ENCODE measurements at places on chromosomes 7 and 10.

- DNase-seq, result no peak
Observed at GRCh38 chr7:106357675-106358074, 72.9 kb upstream of the NAMPT start.

DNA sequence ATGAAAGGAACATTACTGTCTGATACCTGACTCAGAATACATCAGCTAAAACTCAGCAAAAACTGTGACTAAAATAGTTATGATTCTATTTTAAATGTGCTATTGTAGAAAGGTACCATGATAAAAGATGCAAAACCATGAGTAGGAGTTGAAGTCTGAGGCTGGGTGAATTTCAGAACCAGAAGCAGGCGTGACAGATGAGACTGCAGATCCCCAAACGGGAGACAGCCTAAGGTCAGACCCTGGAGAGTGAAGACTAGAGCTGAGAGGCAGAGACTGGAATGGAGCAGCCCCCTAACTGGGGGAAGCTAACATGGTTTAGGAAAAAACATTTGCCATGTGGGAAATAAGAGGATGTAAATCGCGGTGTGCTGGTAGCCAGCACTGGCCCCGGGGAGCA, 275.8 kb downstream of the POM121L12 start:
- DNase-seq, result no peak

GRCh38 chr10:112792487-112793201, 157.4 kb upstream of the TCF7L2 start:
- DNase-seq, result no peak

DNA sequence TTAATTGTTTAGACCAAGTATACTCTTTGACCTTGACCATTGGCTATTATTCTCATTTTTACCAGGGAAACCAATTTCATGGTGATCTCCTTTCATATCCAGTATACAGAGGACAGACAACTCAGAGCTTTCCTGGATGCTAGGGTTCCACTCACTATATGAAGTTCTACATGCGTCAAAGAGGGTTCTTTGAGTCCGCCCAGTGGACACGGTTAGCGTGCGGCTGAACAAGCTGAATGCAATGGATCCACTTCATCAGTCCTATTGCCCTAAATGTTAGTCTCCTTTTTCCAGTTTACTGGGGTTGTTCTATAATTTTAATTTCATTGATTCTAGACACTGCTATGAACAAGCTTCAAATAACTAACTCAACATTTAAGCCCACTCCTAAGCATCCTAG, 162.4 kb upstream of the PCLO start:
- DNase-seq, result no peak

- DNase-seq, result no peak
Observed at GRCh38 chr7:150511048-150511447, 3.6 kb upstream of the GIMAP7 start.

DNA sequence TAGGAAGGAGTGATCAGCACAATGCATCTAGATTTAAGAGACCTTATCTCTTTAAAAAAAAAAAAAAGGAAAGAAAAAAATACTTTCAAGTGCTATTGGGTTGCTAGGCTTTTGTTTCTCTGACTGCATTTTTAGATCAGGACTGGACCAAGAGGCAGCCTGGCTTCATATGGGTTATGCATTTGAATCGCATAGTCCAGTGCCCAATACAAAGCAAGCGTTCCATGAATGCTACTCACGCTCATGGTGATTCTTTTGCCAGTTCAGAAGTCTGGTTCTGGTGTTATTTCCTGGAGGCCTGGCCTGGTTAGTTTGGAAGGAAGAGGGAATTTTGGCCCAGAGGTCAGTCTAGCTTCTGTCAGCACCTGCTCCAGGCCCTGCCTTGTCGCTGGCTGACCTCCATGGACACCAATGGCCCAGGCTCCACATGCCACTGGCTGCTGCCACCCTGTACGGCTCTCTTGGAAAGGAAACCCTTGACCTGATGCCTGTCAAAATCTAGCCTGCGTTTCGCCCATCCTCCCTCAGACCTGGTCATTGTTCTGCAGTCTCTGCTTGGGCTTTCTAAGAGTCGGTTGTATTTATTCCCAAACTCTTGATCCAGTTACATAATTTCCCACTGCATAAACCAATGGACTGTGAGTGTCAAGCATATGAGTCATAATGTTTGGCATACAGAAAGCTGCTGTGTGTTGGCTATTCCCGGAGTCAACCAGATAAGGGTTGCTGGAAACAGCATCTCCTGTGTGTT, 74.3 kb upstream of the MKX start:
- no peak for DNase-seq

GRCh38 chr7:102322202-102322715, 34.0 kb downstream of the SPDYE6 start:
- no peak for DNase-seq

DNA sequence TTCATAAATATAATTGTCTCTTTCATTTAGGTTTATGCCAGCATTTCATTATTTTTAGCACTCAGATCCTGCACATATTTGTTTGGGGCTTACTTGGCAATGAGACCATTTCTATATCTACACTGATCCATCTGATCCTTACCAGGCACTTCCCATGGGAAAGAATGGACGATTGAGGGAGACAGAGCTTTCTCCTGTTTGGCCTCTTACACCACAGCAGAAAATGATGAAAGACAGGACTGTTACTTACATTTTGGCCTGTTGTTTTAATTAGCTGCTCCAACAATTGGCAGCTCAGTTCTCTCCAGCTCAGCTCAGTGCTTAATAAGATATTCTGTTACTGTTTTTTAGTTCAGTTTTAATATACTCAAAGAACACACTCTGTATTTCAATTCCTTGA, 77.6 kb upstream of the RSU1 start:
- DNase-seq, result no peak

GRCh38 chr7:82592416-82592815, 148.8 kb upstream of the CACNA2D1 start:
- DNase-seq, result no peak

DNA sequence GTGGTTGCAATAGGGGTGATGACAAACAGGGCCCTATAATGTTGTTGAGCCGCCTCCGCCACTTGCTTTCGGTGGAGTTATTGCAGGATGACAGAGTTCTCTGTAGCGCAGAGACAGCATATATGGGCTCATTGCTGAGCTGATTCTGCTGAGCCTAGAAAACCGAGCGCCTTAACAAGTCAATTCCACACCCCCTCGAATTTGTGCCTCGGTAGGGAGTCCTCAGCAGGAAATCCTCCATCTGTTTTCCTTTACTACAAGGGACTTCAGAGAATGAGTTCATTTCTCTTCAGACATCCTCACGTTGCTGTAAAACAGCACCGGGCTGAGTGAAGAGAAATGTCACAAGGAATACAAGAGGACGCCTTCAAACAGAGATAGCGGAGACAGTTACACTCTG, 90.7 kb upstream of the KIAA1217 start:
- DNase-seq, result no peak

- DNase-seq, result no peak
Observed at GRCh38 chr7:149495785-149496641, 1.6 kb downstream of the ZNF746 start.

GRCh38 chr10:18000601-18001000, 48.9 kb downstream of the SLC39A12 start:
- no peak for DNase-seq

GRCh38 chr7:108109221-108109908, 20.8 kb downstream of the LAMB4 start:
- DNase-seq, result no peak

- no peak for DNase-seq
Observed at GRCh38 chr7:71377469-71377868, 245.5 kb downstream of the GALNT17 start.

GRCh38 chr7:12571691-12572090, 1.2 kb downstream of the SCIN start:
- no peak for DNase-seq

DNA sequence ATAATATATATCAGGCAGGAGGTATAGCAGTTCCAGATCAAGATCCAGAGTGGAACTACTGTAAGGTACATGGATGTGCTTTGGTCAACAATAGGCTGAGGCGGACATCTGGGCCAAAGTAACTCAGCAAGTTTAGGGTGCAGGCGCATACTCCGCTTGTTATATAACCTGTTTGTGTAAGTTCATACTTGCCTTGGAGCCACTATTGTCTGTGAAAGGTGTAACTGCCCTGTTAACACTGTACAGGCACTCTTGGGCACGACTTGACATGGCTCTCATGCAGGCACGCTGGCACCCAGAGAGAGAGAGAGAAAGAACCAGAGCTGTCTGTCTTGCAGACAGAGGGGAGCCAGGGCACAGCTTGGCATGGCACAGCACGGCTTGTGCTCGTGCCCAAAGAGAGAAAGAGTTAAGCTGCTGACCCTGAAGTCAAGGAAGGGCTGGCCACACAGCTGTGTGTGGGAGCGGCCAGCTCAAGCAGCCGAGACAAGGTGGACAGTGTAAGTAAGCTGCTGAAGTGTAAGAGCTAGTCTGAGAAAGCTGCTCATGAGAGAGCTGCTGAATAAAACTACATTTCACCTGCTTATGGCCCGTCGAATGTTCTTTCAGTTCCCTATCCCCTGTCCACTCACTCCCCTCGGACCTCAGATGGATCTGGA, 47.8 kb upstream of the KAT6B start:
- DNase-seq, result no peak

- no peak for DNase-seq
Observed at GRCh38 chr7:2162959-2163358, 69.8 kb downstream of the MAD1L1 start.

GRCh38 chr10:8052341-8052955, 2.0 kb upstream of the GATA3 start:
- no peak for DNase-seq

- DNase-seq, result no peak
Observed at GRCh38 chr7:42932811-42933591, 825 bp downstream of the MRPL32 start.

GRCh38 chr7:138564365-138564764, 104.3 kb downstream of the TRIM24 start:
- no peak for DNase-seq

GRCh38 chr10:97063271-97063982, 122.3 kb downstream of the SLIT1 start:
- DNase-seq, result no peak

- DNase-seq, result no peak
Observed at GRCh38 chr7:157870644-157871290, 534.0 kb downstream of the DNAJB6 start.

DNA sequence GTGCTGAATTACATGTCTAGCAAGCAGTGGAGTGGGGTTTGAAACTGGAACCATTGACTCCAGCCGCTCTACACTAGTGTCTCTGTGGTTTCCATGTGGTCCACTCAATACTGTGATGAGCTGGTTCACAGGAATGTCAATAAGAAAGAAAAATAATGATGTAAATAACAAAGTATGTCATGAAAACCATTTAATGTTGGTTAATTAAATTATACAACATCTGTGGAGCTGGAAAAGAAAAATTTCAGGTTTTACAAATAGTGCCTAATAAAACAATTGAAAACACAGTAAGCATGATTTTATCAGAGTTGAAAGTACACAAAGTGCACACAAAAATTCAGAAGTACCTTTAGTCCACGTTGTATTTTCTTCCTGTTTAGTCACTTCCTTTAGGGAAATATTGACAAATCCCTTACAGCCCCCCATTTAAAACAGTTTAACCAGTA, 28.7 kb upstream of the NAMPT start:
- no peak for DNase-seq

DNA sequence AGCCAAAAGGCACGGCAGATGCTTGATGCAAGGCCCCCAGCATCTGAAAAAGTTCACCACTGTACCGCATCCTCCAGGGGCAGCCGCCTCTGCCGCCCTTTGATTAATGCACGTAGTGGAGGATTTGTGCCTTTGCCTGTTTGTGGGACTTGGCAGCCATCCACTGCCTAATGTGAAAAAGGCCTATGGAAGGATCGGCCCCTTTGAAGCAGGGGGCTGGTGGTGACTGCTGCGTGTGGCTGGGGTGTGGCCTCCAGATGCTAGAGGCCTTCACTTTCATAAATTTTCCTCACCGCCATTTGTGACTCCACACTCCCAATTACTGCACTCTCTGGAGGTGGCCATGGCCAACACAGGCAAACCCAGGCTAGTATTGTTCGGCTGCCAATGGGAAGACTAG, 226.0 kb downstream of the BMPER start:
- DNase-seq, result no peak

DNA sequence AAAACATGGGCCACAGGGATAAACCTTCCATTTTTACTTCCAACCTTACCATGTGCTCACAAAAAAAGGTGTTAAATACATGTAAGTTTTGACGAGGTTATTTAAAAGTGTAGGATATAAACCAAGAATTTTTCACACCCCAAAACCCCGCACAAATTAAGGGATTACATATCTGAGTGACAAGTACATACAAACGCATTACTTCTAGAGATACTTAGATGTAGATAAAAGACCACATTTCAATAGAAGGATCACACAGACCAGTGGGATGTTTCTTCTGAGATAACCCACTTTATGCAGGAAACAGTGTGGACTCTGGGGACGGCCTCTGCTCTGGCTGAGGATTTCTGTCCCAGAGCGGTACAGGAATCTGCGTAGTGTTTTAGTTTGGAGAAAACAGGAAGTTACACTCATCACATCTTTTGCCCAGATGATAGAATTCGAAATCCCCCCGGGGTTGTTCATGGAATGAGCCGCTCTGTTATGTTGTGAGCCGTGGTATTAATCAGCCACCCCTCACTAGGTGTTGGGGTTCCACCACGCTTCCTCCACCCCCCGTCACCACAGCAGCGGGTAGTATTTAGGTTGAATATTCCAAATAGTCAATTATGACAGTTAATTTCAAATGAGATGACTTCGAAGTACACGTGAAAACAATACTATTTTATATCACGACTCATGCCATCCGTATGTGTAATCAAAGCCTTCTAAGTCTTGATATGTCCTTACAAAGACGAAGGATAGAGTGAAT, 1.3 kb upstream of the CUL1 start:
- DNase-seq, result no peak

GRCh38 chr10:114100848-114101741, 57.4 kb downstream of the ADRB1 start:
- DNase-seq, result no peak

GRCh38 chr7:146709451-146710027, 592.9 kb downstream of the CNTNAP2 start:
- no peak for DNase-seq

DNA sequence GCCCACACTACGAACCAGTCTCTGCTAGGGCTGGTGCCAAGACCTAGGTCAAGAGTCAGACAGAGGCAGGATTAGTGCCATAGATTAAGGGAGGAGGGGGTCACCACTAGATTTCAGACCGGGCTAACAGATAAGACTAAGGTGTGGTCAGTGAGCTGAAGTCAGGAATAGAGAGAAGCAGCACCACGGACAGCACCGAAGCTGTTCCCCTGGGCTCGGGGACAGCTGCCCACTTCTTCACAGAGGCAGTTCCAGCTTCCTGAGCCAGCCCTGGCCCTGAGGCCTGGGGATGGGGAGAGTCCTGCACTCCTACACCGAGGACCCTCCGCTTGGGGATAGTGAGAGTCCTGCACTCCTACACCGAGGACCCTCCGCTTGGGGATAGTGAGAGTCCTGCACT, 11.2 kb upstream of the JAKMIP3 start:
- no peak for DNase-seq

DNA sequence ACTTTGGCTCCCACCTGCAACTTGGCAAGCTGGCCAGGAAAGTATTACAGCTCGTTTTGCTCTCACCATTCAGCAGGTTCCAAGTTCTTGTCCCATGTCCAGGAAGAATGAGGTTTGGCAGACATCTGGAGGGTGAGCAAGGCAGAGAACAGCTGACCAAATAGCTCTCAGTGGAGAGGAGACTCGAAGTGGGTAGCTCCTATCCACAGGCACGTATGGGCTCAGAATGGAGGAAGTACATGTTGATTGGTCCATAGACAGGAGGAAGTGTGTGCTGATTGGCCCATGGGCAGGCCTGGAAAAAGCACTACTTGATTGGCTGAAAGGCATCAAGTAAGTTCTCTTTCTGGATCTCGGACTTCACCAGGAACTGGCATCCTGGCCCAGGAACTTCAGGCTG, 3.0 kb upstream of the NCAPG2 start:
- DNase-seq, result no peak
